ENCODE measurements at places on chromosomes 3 and 15. TPM values are rescaled to one million over a fixed set of nuclear protein-coding genes. Genes with fewer than 3 reads are reported as not detected.

GRCh38 chr3:52535411-52536111 is 844 bp upstream of the UQCC5 start:
- no peaks in the 10 kb centered on the region for H3K36me3 ChIP-seq
- DNase-seq = no peak
- no peaks in the 10 kb centered on the region for H3K27me3 ChIP-seq

- peak overlapping the region; percentile 68 for H3K4me3 ChIP-seq
- DNase-seq = no peak
- peak overlapping the region; percentile 36 for H3K27ac ChIP-seq
- no peaks in the 10 kb centered on the region for H3K36me3 ChIP-seq
- no peaks in the 10 kb centered on the region for H3K27me3 ChIP-seq
Measured at GRCh38 chr3:119809249-119810017, 27.5 kb downstream of the NR1I2 start.

DNA sequence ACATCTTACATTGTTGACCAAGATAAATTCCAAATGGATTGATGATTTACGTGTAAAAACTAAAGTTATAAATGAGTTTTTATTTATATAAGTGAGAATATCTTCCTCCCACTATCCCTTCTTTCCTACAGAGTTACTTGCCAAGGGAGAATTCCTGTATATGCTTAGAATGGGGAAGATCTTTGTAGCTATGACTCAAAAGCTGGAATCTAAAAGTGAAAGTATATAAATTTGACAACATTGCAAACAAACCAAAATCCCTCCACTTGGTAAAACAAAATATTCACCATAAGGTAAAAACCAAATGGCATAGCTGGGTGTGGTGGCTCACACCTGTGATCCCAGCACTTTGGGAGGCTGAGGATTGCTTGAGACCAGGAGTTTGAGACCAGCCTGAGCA is 52.7 kb upstream of the GCNT3 start:
- no peaks in the 10 kb centered on the region for H3K36me3 ChIP-seq
- no peak overlapping the region for H3K4me3 ChIP-seq

DNA sequence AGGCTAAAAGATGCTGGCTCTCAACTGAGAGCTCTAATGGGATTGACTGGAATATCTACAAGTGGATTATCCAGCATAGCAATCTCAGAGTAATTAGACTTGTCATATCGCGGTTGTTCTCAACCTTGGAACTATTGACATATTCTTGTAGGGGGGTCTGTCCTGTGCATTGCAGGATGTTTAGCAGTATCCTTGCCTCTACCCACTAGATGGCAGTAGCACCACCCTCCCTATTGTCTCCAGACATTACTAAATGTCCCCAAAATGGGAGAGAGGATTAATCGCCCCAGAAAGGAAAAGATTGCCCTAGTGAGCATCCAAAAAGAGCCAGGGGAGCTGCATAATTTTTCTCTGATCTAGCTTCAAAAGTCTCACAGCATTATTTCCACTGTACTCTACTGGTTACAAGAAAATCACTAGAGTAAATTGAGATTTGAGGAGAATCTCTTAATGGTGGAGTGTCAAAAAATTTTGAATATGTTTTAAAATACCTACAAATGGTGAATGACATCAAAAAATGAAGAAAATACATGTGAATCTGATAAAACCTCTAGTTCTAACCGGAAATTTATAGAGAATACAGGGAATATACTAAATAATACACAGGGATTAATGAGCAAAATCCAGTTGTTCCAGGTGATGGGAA is 388.2 kb upstream of the AGTR1 start:
- DNase-seq = no peak
- no peaks in the 10 kb centered on the region for H3K36me3 ChIP-seq
- H3K4me1 ChIP-seq = no peaks in the 10 kb centered on the region
- H3K27me3 ChIP-seq = no peaks in the 10 kb centered on the region
- no peak overlapping the region for H3K4me3 ChIP-seq

DNA sequence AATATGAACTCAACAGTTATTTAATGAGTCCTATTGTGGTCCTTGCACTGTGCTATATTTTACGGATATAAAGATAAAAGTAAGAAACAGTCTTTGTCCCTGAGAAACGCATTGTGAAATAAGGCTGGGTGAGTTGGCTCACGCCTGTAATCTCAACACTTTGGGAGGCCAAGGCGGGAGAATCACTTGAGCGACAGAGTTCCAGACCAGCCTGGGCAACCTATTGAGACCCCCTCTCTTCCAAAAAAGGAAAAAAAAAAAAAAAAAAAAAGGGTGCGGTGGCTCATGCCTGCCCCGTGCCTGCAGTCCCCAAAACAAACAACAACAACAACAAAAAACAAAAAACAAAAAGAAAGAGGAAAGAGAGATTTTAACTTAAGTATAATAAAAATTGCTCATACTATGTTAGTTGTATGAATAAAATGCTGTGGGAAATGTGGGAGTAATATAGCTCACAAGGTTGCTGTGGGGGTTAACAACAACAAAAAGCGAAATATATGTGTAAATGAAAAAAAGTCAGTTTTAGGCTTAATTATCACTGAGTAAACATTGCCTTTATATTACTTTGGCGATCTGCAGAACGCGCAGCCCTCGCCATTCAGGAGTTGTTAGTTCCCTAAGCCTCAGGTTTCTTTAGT is 461 bp upstream of the FNDC3B start:
- H3K27me3 ChIP-seq = no peaks in the 10 kb centered on the region
- no peaks in the 10 kb centered on the region for H3K36me3 ChIP-seq
- DNase-seq = no peak

DNA sequence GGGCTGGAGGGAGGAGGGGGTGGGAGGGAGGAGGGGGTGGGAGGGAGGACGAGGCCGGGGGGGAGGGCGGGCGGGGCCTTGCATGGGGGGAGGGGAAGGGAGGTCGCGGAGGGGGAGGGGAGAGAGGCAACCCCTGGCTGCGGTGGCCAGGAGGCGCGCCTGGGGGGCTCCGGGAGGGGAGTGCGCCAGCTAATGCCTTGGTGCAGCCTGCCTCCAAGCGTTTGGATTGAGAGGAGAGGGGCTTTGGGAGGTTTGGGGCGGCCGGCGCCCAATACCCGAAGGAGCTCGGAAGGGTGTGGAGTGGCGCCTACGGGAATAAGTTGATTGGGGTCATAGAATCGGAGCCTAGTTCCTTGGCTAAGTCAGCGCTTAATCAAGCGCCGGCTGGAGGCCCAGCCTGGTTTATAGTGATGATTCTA is 557 bp downstream of the TFG start:
- H3K27me3 ChIP-seq = no peaks in the 10 kb centered on the region
- peaks cover 6% of the 10 kb centered on the region for H3K4me1 ChIP-seq
- no peaks in the 10 kb centered on the region for H3K36me3 ChIP-seq
- H3K4me3 ChIP-seq = peak overlapping the region; percentile 67
- peak; percentile 3 for DNase-seq

GRCh38 chr3:64384561-64384960 is 159.3 kb upstream of the PRICKLE2 start:
- no peaks in the 10 kb centered on the region for H3K4me1 ChIP-seq
- DNase-seq = no peak
- H3K36me3 ChIP-seq = no peaks in the 10 kb centered on the region
- no peak overlapping the region for H3K27ac ChIP-seq
- no peak overlapping the region for H3K4me3 ChIP-seq

DNA sequence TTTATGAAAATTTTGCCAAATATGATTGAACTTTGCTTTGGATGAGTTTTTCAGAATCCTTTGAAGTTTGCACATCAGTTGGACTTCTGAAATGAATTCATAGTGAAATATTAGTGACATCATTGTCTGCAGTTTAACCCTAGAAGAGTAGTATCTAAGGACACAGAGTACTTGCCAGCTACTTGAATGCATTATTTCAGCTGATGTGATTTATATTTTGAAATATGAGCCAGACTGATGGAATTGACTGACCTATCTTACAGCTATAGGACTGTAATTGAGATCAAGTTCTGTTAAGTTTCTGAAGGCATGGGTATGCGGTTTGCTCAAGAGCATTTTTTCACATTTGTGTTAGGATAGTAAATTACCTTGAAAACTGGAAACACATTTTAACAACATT is 51.2 kb downstream of the LYSMD4 start:
- no peak for DNase-seq
- H3K4me3 ChIP-seq = no peak overlapping the region
- H3K27ac ChIP-seq = no peak overlapping the region
- peaks cover 4% of the 10 kb centered on the region for H3K4me1 ChIP-seq
- peaks cover 6% of the 10 kb centered on the region for H3K36me3 ChIP-seq
- no peaks in the 10 kb centered on the region for H3K27me3 ChIP-seq

DNA sequence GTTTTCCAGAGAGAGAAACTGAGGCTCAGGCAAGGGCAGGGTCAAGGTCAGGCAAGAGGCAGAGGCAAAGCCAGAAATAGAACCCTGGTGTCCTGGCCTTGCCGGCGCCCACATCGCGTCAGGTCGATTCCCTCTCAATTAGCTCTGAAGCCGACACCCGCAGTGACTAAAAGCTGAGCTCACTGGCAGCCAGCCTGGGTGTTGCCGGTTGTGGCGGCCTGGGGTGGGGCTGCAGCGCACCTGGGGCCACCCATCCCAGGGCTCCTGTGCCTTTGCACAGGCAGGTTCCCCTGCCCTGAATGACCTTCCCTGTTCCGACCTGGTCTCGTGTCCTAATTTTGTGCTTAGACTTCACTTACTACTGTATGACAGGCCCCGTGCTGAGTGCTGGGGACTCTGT is 6.2 kb downstream of the SEMA3F start:
- H3K4me3 ChIP-seq = no peak overlapping the region
- H3K4me1 ChIP-seq = no peaks in the 10 kb centered on the region
- H3K36me3 ChIP-seq = no peaks in the 10 kb centered on the region

Gene DET1
- total RNA-seq = 6.4 TPM

Gene GP9
- total RNA-seq = not detected
